ENCODE measurements at places on chromosomes 12 and 14.

DNA sequence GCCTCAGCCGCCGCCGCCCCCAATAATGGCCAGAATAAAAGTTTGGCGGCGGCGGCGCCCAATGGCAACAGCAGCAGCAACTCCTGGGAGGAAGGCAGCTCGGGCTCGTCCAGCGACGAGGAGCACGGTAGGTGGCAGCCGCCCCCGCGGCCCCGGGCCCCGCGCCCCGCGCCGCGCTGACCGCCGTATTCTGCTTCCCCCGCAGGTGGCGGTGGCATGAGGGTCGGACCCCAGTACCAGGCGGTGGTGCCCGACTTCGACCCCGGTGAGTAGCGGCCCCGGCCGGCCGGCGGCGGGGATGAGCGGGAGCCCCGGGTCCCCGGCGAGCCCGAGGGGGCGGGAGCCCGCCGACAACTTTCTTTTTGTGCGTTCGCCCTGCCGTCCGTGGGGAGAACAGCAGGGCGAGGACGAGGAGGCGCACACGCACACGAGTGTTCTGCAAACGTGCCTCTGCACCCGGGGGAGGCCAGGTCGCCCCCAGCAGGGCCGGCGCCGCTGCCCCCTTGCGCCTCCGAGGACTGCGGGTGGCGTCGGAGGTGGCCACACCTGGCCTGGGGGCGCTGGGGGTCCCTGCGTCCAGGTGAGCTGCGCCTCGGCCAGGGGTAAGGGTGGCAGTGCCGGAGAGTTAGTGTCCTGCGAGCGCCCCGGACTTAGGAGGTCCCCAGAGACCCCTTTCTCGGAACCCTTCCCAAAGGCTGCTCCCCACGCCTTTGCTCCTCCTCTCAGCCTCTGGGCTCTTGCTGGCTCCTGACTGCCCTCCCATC, 794 bp downstream of the RCOR1 start:
- peak; percentile 70 for DNase-seq

DNA sequence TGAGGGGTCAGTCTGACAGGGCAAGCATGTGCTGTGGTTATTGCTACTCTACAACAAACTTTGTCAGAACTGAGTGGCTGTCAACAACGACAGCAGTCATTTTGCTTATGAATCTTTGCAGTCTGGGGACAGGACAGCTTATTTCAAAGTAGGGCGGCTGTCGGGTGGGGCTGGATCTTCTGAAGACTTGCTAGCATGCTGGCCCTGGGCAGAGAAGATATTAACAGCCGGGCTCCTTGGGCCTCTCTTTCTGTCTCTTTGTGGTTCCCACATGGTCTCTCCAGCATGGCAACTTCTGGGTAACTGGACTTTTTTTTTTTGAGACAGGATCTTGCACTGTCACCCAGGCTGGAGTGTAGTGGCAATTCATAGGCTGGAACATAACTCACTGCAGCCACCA, 33.9 kb upstream of the ALDH2 start:
- DNase-seq, result no peak

DNA sequence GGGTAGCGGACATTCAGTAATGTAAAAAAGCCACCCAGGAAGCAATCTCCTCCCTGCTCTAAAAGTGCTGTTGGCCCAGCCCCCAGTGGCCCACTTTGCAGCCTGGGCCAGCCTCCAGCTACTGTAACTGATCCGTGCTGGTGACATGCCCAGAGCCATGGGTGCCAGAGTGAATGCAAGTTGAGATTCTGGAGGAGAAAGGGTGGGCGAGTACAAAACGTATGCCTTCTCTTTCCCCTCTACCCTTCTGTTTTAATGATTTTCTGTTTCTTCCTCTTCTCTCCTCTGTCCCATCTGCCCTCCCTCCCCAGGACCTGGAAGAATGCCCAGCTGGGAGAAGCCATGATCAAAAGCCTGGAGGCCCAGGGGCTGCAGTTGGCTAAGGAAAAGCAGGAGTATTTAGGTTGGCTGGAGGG, 16.9 kb downstream of the PLEKHD1 start:
- DNase-seq, result peak; percentile 68

DNA sequence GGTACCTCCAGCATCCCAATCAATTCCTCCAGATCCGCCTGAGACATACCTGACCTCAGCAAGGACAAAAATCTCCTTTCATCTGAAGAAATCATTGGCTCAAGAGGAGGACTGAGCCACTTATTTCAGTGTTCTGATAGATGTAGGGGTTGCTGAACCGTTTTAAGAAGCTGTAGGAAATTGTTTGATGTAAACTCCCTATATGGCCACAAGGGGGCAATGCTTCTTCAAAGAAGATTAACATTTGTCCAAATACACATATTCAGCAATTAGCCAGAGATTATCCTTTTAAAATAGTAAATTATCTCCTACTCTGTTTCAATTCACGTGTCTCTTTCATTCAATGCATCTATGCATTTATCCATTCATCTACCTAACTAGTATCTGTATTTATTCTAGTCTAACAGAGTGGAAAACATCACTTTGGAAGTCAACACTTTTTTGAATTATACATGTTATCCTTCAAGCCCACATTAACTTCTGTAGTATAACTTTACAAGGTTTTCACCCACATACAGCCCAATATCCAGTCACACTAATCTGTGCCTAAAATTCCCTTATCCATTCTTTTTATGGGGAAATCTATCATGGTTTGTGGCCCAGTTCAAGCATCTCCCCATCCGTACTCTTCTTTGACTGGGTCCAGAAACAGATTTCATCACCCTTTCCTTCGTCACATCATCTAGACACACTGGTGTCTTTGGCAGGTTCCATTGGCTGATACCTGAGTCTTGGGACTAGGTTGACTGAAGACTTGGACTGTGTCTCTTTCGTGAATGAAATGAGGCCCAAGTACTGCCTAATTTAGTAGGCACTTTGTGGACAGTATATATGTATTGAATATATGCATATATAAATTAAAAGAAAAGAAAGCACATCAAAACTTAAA, 411.0 kb upstream of the OR4E1 start:
- DNase-seq, result no peak

- DNase-seq, result no peak
Measured at GRCh38 chr12:116920939-116921338, 10.2 kb downstream of the FBXW8 start.

DNA sequence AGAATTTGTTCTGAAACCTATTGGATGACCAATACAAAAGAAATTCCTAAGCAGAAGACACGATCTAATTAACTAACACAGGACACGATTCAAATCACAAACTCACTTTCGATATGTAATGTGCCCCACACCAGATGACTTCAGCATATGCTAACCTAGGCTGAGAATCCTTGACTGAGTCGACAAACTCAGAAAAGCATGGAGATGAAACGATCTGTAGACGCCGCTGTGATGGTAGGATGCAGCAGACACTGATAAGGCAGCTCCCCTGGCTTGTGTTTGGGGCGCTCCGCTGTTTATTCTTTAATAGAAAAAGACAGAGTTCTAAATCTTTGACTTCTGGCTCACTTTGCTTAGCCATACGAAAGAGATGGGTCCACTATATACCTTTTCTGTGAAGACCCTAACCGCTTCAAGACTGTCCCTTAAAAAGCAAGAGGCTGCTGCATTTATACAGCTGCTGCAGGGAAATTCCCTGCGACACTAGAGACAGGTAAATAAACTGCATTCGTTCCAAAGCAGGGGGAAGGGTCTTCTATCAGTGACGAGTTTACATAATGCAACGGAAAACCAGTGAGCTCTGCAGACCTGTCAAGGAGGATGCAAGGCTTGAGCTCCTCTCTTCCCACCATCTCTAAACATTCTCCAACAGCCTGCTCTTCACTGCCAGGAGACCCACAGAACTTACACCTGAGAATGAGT, 929 bp downstream of the CHD8 start:
- no peak for DNase-seq

- DNase-seq, result no peak
Measured at GRCh38 chr12:32032205-32032810, 73.1 kb downstream of the RESF1 start.

DNA sequence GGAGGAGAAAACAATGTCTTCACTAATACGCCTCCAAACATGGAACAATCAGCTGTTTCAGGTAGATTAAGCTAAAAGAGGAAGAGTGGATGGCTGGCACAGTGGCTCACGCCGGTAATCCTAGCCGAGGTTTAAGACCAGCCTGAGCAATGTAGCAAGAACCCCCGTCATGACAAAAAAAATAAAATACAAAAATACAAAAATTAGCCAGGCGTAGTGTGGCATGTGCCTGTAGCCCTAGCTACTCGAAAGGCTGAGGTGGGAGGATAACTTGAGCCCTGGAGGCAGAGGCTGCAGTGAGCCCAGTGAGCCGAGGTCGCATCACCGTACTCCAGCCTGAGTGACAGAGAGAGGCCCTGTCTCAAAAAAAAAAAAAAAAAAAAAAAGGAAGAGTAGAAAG, 1.2 kb upstream of the MED13L start:
- DNase-seq, result no peak

DNA sequence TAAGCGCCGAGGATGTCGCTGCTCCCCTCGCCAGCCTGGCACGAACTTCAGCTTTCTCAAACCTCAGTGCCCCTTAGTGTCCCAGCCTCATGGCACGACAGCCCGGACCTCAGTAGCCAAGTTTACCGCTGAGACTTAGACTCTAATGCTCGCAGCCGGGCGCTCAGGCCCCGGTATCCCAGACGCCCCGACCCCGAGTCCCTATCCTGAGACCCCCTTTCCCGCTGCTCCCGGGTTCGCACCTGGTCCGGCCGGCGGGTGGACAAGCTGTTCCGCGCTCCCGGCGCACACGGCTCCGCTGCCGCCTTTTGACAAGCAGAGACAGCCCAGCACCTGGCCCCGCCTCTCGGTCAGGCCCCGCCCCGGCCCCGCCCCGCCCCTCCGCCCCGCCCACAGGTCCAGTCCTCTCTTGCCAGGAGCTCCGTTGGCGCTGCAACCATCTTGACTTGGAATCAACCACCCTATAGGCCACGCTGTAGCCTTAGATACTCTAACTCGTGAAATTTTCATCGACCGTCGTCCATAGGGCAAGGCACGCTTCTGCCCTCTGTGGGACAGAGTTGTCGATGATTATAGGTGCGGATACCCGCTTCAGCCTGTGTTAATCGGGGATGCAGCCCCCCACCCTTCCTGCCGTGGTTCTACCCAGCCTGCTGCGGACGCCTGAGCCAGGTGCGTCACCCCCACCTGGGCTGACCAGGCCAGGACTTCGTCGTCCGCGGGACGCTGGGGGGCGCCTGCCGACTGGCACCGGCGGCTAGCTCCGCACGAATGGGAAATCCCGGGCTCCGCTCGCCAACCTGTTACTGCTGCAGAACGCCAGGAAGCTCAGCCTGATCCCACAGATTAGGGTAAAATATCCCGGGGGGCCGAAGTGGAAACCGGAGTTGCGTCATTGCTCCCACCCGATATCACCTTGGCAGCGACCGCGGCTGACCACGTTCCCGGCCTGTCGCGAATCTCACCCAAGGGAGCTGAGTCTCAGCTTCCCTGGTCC, at the start of gene VDR:
Gene VDR, minus strand, starts transcription at position 282 of the 997 bp plus-strand sequence. CDS start 25,881 bp downstream, outside the sequence.
- DNase-seq, result peak; percentile 85

DNA sequence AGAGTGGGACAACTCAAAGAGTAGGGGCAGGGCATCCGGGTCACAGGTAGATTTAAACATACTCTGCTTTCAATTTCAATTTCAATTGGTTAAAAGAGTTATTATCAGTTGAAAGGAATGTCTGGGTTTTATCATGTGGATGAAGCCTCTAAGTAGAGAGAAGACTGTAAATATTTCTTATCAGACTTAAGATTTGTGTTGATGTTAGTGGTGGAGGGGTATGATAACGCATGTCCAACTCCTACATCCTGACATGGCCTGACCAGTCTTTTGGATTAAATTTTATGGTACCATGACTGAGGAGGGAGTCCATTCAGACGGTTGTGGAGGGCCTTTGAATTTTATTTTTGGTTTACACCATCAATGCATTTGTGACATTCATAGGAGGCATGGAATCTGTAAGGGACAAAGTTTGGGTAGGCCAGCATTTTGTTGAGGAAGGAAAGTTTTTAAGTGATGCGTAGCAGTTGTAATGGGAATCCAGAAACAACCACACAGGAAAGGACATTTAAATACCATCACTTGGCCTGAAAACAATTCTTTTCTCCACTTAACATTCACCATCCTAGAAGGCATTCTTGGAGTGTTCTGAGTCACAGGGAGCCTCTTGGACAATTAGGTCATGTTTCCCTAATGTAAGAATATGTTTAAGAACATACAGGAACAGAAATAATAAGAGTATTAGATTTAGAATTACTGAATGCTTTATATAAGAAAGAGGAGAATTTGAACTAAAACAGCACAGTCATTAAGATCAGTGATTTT, 371.9 kb downstream of the ATP23 start:
- DNase-seq, result no peak

DNA sequence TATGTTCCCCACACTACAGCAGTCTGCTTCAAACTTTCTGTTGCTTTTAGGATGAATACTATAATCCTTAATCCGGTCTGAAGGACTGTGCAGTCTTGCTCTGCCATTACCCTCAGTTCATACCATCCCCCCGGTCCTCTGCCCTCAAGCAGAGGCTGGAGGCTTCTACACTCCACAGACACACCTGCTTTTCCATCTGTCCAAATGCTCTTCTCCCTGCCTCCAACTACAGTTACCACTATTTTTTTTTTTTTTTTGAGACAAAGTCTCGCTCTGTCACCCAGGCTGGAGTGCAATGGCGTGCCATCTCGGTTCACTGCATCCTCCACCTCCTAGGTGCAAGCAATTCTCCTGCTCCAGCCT, 19.3 kb upstream of the KCNH3 start:
- DNase-seq, result no peak

GRCh38 chr14:54674046-54674741, 107.3 kb downstream of the SAMD4A start:
- no peak for DNase-seq

DNA sequence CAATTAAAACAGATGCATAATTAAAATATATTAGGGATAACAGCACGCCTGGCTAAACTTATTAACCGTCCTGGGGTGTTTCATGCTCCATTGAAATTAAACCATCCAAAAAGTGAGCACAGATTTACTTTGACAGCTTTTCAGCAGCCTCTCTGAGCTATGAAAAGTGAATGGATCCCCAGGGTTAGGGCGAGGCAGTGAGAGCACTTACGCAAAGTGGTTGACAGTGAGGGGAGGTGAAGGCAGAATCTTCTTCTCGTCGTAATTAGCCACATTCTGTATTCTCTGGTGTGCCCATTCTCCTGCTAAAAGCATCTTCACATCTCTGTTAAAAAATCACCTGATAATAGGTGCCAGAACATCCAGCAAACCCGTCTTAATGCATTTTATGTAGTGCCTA, 1.9 kb downstream of the TMTC2 start:
- DNase-seq, result no peak

- DNase-seq, result no peak
Measured at GRCh38 chr12:33813536-33813935, 208.8 kb upstream of the ALG10 start.

DNA sequence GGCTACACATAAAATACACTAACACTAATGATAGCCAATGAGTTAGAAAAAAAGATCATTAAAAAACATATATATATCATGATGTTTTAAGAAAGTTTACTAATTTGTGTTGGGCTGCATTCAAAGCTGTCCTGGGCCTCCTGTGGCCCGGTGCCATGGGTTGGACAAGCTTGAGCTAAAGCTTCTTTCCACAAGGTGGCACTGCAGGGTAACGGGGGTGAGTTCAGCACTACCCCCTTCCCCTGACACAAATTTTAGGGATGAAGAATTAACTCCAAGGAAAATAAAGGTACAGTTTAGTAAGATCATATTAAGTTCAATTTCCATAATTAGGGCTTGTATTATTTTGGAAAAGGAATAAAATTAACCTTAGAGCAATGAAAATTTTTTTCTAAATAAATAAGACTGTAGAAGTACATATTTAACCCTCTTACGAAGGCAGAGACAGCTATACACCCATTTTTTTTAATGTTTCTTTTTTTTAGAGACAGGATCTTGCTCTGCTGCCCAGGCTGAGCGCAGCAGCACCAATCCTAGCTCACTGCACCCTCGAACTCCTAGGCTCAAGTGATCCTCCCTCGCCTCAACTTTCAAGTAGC, 38.9 kb downstream of the PPP1R13B start:
- peak; percentile 78 for DNase-seq

GRCh38 chr12:77047341-77048109, 17.8 kb downstream of the E2F7 start:
- no peak for DNase-seq

All from right forelimb (tissue), 1 donor.